ENCODE measurements at places on chromosomes 16 and 17. TPM values are rescaled to one million over a fixed set of nuclear protein-coding genes. Genes with fewer than 3 reads are reported as not detected.

Gene NPW
- 0.64 TPM for total RNA-seq

Gene CCL14
- total RNA-seq: not detected

Gene TBC1D3D
- not detected for total RNA-seq

Gene AANAT
- 0.48 TPM for total RNA-seq

Gene ARHGAP44
- total RNA-seq: 2.4 TPM

Gene CDH1
- total RNA-seq: 4.2 TPM

Gene SLC22A31
- total RNA-seq: 1.2 TPM

Gene IRX5
- 1.9 TPM for total RNA-seq

Gene ZNF423
- 0.29 TPM for total RNA-seq

Gene SALL1
- 0.35 TPM for total RNA-seq

Gene GRAP
- 0.43 TPM for total RNA-seq

Gene AKTIP
- 23.8 TPM for total RNA-seq

Gene TP53
- total RNA-seq: 42.3 TPM

Gene SAMD14
- total RNA-seq: 0.50 TPM

Gene FBXW10B
- 3.9 TPM for total RNA-seq

Gene IL17C
- 0.13 TPM for total RNA-seq

Gene PTX4
- total RNA-seq: not detected

Gene CHP2
- total RNA-seq: not detected

Gene NEK8
- 4.1 TPM for total RNA-seq

Gene FAM171A2
- total RNA-seq: 2.5 TPM

Gene TVP23A
- 0.07 TPM for total RNA-seq

Gene NECAB2
- total RNA-seq: 3.3 TPM

Gene NAA38
- total RNA-seq: 232 TPM

Gene SEZ6L2
- total RNA-seq: 19.9 TPM

Gene DPEP3
- total RNA-seq: not detected

Gene TMEM88
- total RNA-seq: 0.33 TPM

Gene BANP
- 13.5 TPM for total RNA-seq

Gene PTRH2
- 104 TPM for total RNA-seq

Gene RNF112
- total RNA-seq: 0.92 TPM

Gene PIGL
- total RNA-seq: 18.0 TPM

Measured in A549 treated with Mapracorat at 1 μM for 4 hours (cell line).